ENCODE measurements at places on chromosomes 11 and 22.

GRCh38 chr11:118827118-118827517 lies 36.2 kb upstream of the DDX6 start:
- no peak for DNase-seq

DNA sequence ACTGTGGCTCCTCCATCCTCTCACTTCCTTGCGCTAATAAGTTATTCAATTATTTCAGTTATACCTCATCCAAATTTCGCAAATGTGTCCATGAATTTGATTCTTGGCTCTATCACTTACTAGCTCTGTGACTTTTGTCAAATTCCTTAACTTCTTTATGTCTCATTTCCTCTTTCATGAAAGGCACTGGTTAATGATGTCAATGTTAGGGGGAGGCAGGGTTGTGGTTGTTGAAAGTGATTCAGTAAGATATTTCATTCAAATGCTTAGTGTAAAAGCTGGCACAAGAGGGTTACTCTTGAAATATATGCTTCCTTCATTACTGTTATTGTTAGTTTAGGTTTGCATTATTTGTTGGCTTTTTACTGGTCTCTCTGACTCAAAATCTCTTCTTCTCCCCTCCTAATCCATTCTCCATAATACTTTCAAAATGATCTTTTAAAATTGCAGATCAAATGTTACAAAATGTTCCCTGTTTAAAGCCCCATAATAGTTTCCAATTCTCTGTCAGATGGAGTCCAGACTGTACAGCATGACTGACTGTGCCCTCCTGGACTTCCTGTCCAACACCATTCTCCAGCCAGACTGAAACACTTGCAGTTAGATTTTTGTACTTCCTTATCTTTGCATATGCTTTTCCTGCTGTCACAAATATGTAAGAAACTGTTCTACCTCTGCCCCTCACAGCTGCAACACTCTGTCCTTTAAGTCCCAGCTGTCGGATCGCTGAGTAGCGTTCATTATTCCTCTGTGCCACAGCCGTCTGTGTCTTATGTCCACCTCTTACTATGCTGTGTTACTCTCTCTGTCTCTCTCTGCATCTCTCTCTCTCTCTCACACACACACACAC lies 510.6 kb upstream of the RAG2 start:
- DNase-seq, result no peak

DNA sequence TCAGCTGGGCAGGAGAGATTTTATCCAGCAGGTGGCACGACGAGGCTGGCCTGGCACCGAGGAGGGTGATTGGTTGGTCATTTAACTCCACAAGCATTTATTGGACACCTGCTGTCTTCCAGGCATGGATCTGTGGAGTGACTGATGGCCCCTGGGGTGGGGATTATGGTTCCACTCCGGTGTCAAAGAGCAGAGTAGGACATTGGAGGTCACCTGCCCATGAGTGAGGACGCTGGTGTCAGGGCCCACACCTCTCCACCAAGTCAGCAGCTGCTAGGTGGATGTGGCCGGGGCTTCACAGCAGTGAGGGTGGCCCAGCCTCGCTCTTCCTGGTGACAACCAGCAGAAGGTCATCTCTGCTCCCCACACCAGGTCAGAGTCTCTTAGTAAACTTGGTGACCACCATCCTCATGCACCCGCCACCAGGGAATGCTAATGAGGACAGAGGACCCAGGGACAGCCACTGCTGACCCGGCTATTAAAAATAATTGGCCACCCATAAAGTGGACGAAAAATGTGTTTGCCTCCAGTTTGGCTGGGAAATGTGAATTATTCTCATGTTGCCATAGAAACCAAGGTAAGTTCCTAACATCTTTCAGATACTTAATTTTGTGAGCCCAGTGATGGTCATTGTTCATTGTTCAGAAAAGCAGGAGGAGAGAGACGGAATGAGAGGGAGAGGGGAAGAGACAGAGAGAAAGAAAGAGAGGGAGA lies 428.7 kb downstream of the TBC1D22A start:
- no peak for DNase-seq

DNA sequence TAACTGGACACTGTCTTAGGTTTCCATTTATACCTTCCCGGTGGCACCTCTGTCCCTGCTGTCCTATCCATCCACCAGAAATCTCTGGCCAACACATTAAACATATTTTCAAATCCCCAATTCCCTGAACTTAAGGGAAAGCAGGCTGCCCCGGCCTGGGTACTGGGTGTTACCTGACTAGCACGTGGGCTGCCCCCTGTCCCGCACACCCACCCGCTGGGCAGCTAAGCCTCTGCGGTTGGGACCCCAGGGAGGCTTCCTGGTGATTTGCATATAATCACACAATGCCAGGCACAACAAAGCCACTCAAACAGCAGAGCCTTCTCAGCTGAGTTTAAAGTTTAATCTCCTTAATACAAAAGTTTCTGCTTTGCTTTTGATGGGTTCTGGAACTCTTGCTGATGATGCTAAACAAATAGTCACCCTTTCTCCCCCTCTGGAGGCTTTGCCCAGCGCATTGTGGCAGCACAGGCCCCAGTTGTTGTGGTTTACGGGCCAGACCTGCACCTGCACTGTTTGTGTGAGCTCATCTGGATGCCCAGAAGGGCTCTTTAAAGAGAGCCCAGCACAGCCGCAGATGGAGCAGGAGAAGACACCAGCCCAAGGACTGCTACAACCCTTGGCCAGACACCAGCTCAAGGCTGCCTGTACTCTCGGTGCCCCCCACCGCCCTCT lies 59.9 kb upstream of the POU2AF1 start:
- DNase-seq, result no peak

GRCh38 chr22:17086788-17087497 lies 2.1 kb downstream of the IL17RA start:
- no peak for DNase-seq

DNA sequence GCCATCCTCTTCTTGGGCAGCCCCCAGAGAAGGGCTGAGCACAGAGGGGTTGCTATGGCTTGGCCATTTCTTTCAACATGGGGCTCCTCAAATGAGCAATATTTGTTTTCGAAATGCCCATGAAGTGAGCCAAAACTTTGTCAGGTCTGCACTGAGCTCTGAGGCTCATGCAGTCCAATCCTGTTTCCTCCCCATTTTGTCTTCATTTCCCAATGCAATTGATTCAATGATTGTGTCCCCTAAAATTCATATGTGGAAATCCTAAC lies 60.6 kb upstream of the CD44 start:
- DNase-seq, result no peak

DNA sequence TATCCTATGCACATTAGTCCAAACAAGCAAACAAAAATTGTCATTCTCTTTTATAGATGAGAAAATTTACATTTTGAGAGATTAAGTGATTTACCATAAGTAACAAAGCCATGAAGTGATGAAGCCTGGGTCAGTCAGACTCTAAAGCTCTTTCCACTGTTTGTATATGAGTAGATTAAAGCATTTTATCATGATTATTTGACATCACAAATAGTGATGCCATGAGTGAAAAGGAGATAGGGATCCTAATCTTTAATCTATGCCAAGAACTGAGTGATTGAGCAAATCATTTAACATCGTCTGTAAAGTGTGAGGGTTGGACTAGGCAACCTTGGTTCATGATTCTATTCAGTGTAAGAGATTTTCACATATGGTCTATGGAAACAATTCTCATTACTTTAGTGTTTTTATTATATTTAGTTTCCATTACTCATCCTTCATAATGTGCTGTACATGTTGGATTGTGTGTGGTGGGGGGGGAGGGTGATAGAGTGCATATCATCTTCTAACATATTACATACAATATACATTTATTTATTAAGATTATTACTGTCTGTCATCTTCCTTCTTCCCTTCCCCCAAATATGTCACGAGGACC lies 50.7 kb downstream of the ARHGEF12 start:
- DNase-seq, result no peak

DNA sequence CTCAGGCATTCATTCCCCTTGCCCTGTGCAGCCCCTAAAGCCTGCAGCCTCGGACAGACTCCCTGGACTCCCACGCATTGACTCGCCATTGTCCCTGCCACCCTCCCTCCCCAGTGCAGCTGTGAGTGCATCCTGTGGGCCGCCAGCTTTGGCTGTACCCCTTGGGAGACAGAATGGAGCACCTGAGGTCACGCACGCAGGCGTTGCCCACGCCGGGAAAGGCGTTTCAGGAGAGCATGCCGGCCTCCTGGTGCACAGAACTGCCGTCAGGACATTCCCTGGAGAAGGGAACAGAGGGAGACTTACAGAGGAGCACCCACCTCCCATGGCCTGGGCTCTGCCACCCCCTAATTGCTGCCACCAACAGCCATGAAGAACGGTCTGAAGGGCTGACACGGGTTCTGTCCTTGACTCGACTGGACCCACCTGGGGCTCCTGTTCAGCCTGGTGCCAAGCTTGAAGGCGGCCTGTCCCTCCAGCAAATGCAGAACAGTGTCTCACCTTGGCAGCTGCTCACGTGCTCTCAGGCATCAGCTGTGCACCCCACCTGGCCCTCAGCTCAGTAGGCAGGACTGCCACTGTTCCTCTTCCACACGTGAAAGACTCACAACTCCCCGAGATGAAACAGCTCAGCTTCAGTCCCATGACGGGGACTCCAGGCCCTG lies 503.8 kb downstream of the BRD1 start:
- DNase-seq, result no peak

DNA sequence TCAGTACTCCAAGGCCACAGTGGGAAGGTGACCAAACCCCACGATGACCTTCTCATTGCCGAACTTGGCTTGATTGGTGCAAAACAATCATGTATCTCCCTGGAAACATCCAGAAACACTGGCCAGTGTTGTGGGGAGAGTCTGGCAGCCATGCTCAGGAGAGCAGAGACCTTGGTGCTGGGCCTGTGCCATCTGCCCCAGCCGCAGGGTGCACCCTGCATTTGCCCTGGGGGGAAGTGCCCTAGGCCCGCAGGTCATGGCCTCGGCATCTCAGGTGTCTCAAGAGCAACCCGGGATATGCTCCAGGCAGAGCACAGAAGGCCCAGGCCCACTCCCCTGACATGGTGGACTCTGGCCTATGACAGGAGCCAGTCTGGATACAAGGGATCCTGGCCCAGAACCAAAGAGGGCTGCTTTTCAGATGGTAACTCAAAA lies 23.7 kb downstream of the ARVCF start:
- no peak for DNase-seq

GRCh38 chr11:17743808-17744119 lies 9.2 kb downstream of the KCNC1 start:
- no peak for DNase-seq

DNA sequence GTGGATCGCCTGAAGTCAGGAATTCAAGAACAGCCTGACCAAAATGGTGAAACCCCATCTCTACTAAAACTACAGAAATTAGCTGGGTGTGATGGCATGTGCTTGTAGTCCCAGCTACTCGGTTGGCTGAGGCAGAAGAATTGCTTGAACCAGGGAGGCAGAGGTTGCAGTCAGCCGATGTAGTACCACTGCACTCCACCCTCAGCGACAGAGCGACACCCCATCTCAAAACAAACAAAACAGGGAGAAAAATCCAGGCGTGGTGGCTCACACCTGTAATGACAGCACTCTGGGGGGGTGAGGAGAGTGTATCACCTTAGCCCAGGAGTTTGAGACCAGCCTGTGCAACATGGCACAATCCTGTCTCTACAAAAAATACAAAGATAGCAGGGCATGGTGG lies 802.3 kb upstream of the ARHGAP42 start:
- no peak for DNase-seq

DNA sequence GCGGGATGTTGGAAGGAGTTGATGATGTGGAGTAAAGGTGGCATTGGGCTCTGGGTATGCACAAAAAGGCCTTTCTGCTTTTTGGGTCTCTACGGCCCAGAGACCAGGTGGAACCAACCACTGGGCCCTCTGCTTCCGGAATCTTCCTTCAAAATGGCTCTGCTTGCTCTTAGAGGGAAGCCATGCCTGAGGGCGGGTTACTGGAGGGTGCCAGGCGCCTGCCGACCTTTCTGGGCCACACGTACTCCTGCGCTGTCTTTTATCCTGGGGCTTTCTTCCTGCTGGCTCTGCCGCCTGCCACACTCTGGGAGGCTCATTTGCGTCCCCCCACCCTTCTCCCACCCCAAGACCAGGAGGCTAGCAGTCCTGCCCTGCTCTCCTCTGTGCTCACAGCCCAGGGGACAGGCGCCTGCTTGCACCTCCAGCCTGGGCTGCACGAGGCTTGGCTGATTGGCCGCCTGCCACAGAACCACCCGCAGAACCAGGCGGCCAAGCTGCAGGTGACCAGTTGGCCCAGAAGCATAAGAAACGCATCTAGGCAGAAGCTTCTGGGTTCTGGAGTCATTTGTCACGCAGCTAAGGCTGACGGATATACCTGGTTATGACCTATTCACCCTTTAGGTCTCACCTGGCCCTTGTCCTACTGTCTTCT lies 536.9 kb downstream of the TBC1D22A start:
- no peak for DNase-seq

DNA sequence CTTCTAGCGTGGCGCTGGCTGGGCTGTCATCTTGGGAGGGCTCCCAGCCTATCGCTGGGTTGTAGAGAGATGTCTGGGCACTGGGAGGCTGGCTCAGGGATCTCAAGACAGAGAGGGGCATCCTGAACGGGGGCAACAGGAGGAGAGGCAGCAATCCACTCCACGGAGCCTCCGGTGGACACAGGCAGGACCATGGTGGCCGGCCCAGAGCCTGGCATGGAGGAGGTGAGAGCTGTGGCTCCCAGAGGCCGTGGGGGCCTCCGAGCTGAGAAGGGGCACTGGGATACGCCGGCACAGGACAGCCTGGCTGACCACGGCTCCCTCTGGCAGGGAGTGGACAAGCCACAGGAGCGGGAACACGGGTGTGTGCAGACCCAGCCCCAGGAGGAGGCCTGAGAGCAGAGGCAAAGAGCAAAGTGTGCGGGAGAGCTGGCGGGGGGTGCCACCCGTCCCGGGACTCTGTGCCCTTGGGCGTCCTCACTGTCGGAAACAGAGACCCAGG lies 9.1 kb downstream of the MRGPRF start:
- DNase-seq, result no peak

- no peak for DNase-seq
These were observed 321.3 kb downstream of the TTC28 start for GRCh38 chr22:28358312-28358711.

GRCh38 chr11:116928102-116928777 lies 90.8 kb upstream of the APOA1 start:
- DNase-seq, result no peak

DNA sequence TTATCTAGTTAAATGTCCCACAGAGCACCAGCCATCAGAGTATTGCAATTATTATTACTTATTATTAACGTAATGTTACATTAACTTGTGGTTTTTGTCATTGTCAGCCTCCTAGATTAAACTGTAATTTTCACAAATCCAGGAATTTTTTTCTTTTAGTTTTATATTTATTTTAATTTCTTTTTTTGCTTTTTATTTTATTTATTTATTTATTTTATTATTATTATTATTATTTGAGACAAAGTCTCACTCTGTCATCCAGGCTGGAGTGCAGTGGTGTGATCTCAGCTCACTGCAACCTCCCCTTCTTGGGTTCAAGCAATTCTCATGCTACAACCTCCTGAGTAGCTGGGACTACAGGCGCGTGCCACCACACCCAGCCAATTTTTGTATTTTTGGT lies 202.9 kb upstream of the LUZP2 start:
- no peak for DNase-seq

- no peak for DNase-seq
These were observed at the start of gene PTPN5 for GRCh38 chr11:18791207-18791968. Gene PTPN5 (minus strand): TSS chr11:18791798. CDS start chr11:18771958, 19,840 bp downstream.
